Caco-2 (cell line): ENCODE measurements at places on chromosomes 16 and 17. TPM values are rescaled to one million over a fixed set of nuclear protein-coding genes. Genes with fewer than 3 reads are reported as not detected.
A peak's percentile ranks its signal among the peaks of the same experiment; 100 is the strongest.

- H3K36me3 ChIP-seq = no peaks in the 10 kb centered on the region
- no peaks in the 10 kb centered on the region for H3K27me3 ChIP-seq
- no peak overlapping the region for H3K27ac ChIP-seq
- no peak overlapping the region for H3K4me3 ChIP-seq
Measured at GRCh38 chr16:83329441-83329840, 478.3 kb upstream of the HSBP1 start.

Gene TBC1D26
- total RNA-seq = not detected in 2 replicates

Gene KRT24
- total RNA-seq = 0.16 TPM in 1 of 2 replicates, not detected in the other

DNA sequence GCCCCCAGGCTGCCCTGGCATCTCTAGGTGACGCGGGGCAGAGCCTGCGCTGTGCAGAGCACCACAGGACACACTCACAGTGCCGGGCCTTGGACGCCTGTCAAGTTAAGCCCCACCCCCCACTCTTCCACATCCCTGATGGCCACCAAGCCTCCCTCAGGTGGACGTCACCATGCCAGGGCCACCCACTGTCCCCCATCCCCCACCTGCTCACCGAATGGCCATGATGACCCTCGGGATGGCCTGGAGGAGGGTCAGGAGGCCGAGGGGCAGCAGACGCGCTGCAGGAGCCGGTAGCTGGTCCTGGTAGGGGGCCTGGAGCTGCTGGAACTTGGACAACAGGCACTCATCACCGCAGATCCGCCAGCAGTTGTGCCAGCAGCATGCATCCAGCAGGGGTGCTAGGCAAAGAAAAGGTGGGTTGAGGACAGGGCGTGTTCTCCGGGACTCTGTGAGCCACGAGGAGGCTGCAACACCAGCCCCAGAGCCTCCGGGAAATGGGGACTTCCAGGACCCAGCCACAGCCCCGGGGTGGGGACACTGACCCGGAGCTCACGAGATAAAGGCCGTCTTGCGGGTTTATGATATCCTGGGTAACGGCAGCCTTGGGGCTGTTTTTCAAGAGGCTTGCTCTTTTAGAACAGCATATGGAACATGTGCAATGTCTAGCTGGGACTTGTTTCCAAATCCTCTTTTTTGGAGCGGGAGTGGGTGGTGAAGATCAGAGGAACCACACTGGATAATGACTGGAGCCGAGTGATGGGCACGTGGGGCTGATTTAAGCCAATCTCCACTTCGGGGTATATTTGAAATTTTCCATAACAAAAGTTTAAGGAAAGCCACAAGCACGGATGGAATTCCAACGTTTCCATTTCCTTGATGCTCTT lies 11.4 kb downstream of the C16orf95 start:
- H3K27ac ChIP-seq = no peak overlapping the region
- no peak for DNase-seq
- no peaks in the 10 kb centered on the region for H3K36me3 ChIP-seq
- no peaks in the 10 kb centered on the region for H3K4me1 ChIP-seq

Gene NATD1
- 14.4 and 18.4 TPM in 2 replicates for total RNA-seq

- H3K4me1 ChIP-seq = no peaks in the 10 kb centered on the region
- H3K27me3 ChIP-seq = no peaks in the 10 kb centered on the region
- peaks cover 5% of the 10 kb centered on the region; the same call in 1 of the 2 replicates for H3K36me3 ChIP-seq
Measured at GRCh38 chr16:75593825-75594820, 27.9 kb downstream of the GABARAPL2 start.

DNA sequence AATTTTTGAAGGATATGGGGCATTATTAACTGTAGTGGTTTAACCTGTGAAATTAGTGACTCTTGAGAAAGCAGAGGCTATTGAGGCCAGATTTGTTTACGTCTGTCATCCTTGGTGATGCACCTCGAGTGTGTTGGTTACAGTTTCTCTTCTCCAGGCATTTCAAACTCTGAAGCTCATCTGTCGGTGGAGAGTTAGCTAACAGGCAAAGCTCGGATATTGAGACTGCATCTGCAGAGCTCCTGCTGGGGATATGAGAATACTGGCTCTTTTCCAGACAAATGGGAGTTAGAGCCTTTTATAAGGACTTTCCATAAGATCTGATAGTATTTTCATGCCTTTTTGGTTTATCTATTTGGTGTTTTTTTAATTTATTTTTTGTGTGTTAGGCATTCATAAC lies 6.7 kb downstream of the CLEC16A start:
- no peak for DNase-seq
- no peak overlapping the region for H3K4me3 ChIP-seq
- H3K27me3 ChIP-seq = no peaks in the 10 kb centered on the region
- peaks cover 18% of the 10 kb centered on the region for H3K4me1 ChIP-seq

- no peaks in the 10 kb centered on the region; the same call in 1 of the 2 replicates for H3K36me3 ChIP-seq
- no peak overlapping the region for H3K4me3 ChIP-seq
- H3K27ac ChIP-seq = no peak overlapping the region
- no peaks in the 10 kb centered on the region for H3K27me3 ChIP-seq
- peaks cover 18% of the 10 kb centered on the region for H3K4me1 ChIP-seq
Measured at GRCh38 chr17:31564291-31564690, 172.8 kb downstream of the RAB11FIP4 start.

Gene RBFOX1
- 0.67 and 0.91 TPM in 2 replicates for total RNA-seq

- H3K4me3 ChIP-seq = peak overlapping the region; percentile 19; the same call in 1 of the 2 replicates
- no peak for DNase-seq
- H3K4me1 ChIP-seq = peaks cover 32% of the 10 kb centered on the region
- H3K27ac ChIP-seq = peak overlapping the region; percentile 76
Measured at GRCh38 chr17:17824119-17824782, 12.5 kb downstream of the SREBF1 start.

- no peak overlapping the region for H3K4me3 ChIP-seq
- no peak for DNase-seq
- H3K36me3 ChIP-seq = no peaks in the 10 kb centered on the region
- no peak overlapping the region for H3K27ac ChIP-seq
- H3K27me3 ChIP-seq = peaks cover 2% of the 10 kb centered on the region
Measured at GRCh38 chr17:61593426-61593825, 2.4 kb upstream of the NACA2 start.

Gene CCDC144A
- total RNA-seq = 17.0 and 18.1 TPM in 2 replicates

- H3K27me3 ChIP-seq = no peaks in the 10 kb centered on the region
- H3K4me1 ChIP-seq = peaks cover 18% of the 10 kb centered on the region
- H3K36me3 ChIP-seq = no peaks in the 10 kb centered on the region
Measured at GRCh38 chr17:44170499-44171201, at the start of gene ASB16. Gene ASB16, plus strand, starts transcription at chr17:44170704. Its CDS starts 86 bp downstream, at chr17:44170790.

DNA sequence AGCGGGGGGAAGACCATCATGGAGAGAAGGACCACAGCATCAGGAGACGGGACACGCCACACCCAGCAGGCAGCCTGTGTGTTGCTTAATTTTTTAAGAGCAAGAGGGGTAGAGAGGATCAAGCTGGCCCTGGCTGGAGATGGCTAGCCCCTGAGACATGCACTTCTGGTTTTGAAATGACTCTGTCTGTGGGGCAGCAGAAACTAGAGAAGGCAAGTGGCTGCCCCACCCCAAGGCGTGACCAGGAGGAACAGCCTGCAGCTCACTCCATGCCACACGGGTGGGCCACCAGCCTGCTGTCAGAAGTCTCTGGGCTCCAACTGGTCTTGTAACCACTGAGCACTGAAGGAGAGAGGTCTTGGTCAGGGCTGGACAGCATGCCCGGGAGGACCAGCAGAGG lies 75.5 kb downstream of the SOCS1 start:
- no peak overlapping the region for H3K27ac ChIP-seq
- H3K27me3 ChIP-seq = no peaks in the 10 kb centered on the region
- H3K4me3 ChIP-seq = no peak overlapping the region
- H3K36me3 ChIP-seq = no peaks in the 10 kb centered on the region

- H3K36me3 ChIP-seq = no peaks in the 10 kb centered on the region
- no peak overlapping the region for H3K4me3 ChIP-seq
- H3K4me1 ChIP-seq = peaks cover 10% of the 10 kb centered on the region
- no peaks in the 10 kb centered on the region for H3K27me3 ChIP-seq
- DNase-seq = no peak
Measured at GRCh38 chr17:61352781-61353491, 46.7 kb upstream of the TBX2 start.

GRCh38 chr17:48490451-48490892 lies 40.3 kb downstream of the HOXB1 start:
- H3K27ac ChIP-seq = no peak overlapping the region
- DNase-seq = no peak
- H3K27me3 ChIP-seq = peaks cover 5% of the 10 kb centered on the region; the same call in 1 of the 2 replicates
- H3K36me3 ChIP-seq = no peaks in the 10 kb centered on the region

GRCh38 chr16:51870296-51870854 lies 676.6 kb downstream of the TOX3 start:
- DNase-seq = no peak
- no peak overlapping the region for H3K4me3 ChIP-seq
- H3K4me1 ChIP-seq = no peaks in the 10 kb centered on the region
- no peaks in the 10 kb centered on the region for H3K27me3 ChIP-seq

GRCh38 chr17:76646712-76647111 lies 3.2 kb upstream of the ST6GALNAC1 start:
- no peaks in the 10 kb centered on the region for H3K36me3 ChIP-seq
- H3K4me3 ChIP-seq = no peak overlapping the region
- peaks cover 21% of the 10 kb centered on the region for H3K4me1 ChIP-seq
- peak overlapping the region; percentile 45 for H3K27ac ChIP-seq
- DNase-seq = no peak
- H3K27me3 ChIP-seq = no peaks in the 10 kb centered on the region

DNA sequence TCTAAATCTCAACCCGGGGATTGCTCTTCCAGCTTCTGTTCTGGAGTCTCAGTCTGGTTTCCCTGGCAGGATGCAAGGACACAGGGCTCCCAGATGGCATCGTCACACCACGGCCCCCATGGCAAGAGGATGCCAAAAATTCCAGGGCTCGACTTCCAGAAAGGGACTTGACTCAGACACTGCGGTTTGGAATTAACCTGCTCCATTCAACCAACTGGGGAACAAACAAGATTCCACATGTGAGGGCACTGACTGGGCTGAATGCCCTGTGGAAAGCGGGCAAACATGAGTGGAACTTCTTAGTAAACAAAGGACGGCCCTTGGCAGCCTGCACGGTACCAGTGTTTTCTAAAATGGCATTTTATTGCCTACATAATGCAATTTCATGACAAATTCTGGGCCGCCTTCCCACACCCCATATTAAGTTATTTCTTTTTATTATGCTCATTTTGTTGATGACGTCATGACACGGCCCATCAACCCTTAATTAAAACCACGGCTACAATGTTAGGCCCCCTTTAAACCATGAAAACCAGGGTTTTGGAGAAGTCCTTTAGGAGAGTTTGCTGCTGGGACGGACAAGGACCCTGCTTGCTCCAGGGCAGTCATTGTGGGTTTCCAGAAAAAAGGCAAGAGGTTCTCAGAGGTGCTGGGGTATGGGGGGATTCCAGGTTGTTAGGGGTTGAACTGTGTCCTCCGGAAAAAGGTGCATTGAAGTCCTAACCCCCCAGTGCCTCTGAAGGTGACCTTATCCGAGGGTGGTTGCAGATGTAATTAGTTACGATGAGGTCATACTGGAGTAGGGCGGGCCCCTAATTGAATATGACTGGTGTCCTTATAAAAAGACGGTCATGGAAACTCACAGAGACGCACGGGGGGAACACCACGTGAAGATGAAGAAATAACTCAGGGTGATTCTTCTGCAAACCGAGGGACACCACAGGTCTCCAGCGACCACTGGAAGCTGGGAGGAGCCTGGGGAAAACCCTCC lies 205.6 kb downstream of the FOXL1 start:
- H3K4me3 ChIP-seq = no peak overlapping the region
- H3K36me3 ChIP-seq = no peaks in the 10 kb centered on the region
- H3K27ac ChIP-seq = no peak overlapping the region

GRCh38 chr16:66524601-66525164 lies 25.2 kb downstream of the TK2 start:
- DNase-seq = no peak
- H3K4me3 ChIP-seq = no peak overlapping the region
- no peaks in the 10 kb centered on the region for H3K4me1 ChIP-seq
- H3K27me3 ChIP-seq = no peaks in the 10 kb centered on the region
- H3K36me3 ChIP-seq = 0 out of 2 replicates have a peak, but pooled peaks cover 1% of the 10 kb centered on the region
- no peak overlapping the region for H3K27ac ChIP-seq

Gene CES5A
- total RNA-seq = not detected in 2 replicates

DNA sequence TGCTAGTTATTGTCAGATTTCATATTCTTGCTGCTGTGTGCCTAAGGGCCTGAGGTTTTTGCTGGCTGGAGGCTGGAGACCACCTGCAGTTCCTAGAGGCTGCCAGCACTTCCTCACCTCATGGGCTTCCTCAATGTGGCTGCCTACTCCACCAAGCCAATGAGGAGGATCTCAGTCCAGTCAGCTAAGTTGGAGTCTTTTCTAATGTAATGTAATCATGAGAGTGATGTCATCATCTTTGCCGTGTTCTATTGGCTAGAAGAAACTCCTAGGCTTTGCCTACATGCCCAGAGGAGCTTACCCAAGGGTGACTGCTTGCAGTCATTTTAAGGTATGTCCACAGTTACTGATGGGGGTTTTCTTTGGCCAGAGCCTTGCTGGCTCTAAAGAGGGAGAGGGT lies 53.0 kb downstream of the SOCS3 start:
- H3K27me3 ChIP-seq = no peaks in the 10 kb centered on the region
- H3K27ac ChIP-seq = no peak overlapping the region
- H3K4me3 ChIP-seq = no peak overlapping the region
- no peaks in the 10 kb centered on the region for H3K36me3 ChIP-seq
- no peak for DNase-seq

Gene CTRL
- total RNA-seq = 0.66 and 2.3 TPM in 2 replicates

- DNase-seq = no peak
- no peaks in the 10 kb centered on the region for H3K36me3 ChIP-seq
- H3K27me3 ChIP-seq = no peaks in the 10 kb centered on the region
- no peaks in the 10 kb centered on the region for H3K4me1 ChIP-seq
Measured at GRCh38 chr17:4362141-4362540, 4.3 kb downstream of the UBE2G1 start.

GRCh38 chr17:56322991-56323390 lies 169.7 kb downstream of the ANKFN1 start:
- H3K4me3 ChIP-seq = no peak overlapping the region
- H3K27ac ChIP-seq = no peak overlapping the region
- H3K36me3 ChIP-seq = no peaks in the 10 kb centered on the region
- no peaks in the 10 kb centered on the region for H3K27me3 ChIP-seq

DNA sequence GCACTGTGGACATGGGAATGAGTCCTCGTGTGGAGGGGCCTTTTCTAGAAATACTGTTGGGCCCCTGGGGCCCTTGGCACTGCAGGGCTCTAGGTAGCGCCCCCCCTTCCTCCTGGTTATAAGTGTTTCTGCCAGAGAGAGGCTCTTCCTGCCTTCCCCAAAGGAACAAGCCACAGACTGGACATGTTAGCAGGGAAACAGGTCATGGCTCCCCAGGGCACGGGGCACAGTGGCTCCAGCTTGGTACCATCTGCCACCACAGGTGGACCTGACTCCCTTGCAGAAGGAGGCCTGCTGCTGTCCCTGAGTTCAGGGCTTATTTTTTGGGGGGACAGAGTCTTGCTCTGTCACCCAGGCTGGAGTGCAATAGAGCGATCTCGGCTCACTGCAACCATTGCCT lies 8.8 kb downstream of the PDK2 start:
- no peaks in the 10 kb centered on the region for H3K27me3 ChIP-seq
- no peak overlapping the region for H3K4me3 ChIP-seq
- H3K27ac ChIP-seq = no peak overlapping the region
- DNase-seq = no peak

Gene GRAP
- total RNA-seq = 0.50 TPM in 1 of 2 replicates, not detected in the other

Gene IL32
- total RNA-seq = 149 and 165 TPM in 2 replicates
